Ovary (tissue), 10 donors: ENCODE measurements at places on chromosomes 13 and 19. TPM values are rescaled to one million over a fixed set of nuclear protein-coding genes. Genes with fewer than 3 reads are reported as not detected.

- peaks cover 27% of the 10 kb centered on the region for H3K4me1 ChIP-seq
- H3K27me3 ChIP-seq, result no peaks in the 10 kb centered on the region
- H3K36me3 ChIP-seq, result no peaks in the 10 kb centered on the region
- no peak overlapping the region for H3K4me3 ChIP-seq
- no peak for DNase-seq
- H3K27ac ChIP-seq, result no peak overlapping the region
Observed at GRCh38 chr19:1882786-1883692, 2.3 kb downstream of the ABHD17A start.

DNA sequence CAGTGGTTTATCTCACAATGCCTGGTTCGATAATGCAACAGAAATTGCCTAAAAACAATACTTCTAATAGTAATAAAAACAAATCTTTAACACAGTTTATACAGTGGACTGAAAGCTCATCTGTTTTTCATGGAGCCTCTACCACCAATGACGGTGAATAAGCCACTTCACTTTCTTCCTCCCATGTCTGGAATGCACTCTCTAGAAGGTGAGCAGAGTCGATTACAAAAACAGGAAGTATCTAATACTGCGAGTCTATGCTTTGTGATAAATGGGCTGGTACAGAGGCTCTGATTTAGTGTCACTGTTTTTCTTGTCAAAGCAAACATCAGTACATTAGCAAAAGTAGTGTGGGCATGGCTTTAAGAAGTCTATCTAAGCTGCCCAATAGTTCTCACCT, 1348.6 kb upstream of the SLC10A2 start:
- no peak for DNase-seq
- no peaks in the 10 kb centered on the region for H3K4me1 ChIP-seq
- no peaks in the 10 kb centered on the region for H3K27me3 ChIP-seq
- H3K27ac ChIP-seq, result no peak overlapping the region
- H3K36me3 ChIP-seq, result no peaks in the 10 kb centered on the region
- no peak overlapping the region for H3K4me3 ChIP-seq

TMPRSS9 gene
- total RNA-seq, result 0.07 TPM

GRCh38 chr19:28126135-28126898, 1086.6 kb downstream of the UQCRFS1 start:
- H3K36me3 ChIP-seq, result no peaks in the 10 kb centered on the region
- no peaks in the 10 kb centered on the region for H3K27me3 ChIP-seq
- no peak for DNase-seq

DNA sequence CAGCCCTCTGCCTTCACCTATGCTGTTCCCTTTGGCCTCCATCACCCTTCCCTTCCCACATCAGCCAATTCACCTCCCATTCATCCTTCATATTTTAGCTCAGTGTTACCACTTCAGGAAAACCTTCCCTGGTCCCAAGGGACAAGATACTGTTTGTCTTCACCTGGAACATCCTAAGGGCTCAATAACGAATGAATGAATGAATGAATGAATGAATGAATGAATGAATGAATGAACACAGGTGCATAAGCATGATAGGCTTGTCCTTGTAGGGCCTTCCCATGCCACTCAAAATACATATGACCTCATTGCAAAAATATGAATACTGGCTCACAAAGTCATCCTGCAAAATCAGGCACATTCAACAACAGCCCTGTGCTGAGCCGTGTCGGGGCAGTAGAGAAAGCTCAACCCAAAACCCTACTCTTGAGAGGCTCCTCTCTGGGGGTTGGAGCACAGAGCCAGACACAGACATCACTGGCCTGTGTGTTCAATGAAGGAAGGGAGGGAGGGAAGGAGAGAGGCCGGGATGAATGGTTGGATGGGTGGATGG, 33.7 kb upstream of the TPM4 start:
- no peak for DNase-seq
- H3K4me1 ChIP-seq, result no peaks in the 10 kb centered on the region
- H3K27ac ChIP-seq, result no peak overlapping the region
- no peaks in the 10 kb centered on the region for H3K36me3 ChIP-seq

DNA sequence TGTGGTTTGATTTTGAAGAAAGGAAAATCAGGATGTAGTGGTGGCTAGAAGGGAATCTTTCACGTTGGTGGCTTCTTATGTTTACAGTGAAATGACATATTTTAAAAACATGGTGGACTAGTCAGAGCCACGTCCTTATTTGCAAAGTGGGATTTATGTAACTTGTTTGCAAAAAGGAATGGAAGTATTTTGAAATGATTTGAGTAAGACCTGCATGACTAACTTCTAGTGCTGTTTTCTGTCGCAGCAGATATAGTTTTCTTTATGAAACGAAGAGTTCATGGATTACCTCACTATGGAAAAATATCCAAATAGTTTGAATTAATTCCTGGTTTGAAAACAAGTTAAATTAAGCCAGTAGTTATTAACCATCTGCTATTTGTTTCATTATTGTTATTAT, 476.5 kb downstream of the MYO16 start:
- H3K27me3 ChIP-seq, result no peaks in the 10 kb centered on the region
- no peaks in the 10 kb centered on the region for H3K4me1 ChIP-seq
- no peak overlapping the region for H3K27ac ChIP-seq
- no peak overlapping the region for H3K4me3 ChIP-seq
- DNase-seq, result no peak

GRCh38 chr19:2436926-2437325, 9.5 kb upstream of the TIMM13 start:
- no peak for DNase-seq
- H3K27me3 ChIP-seq, result no peaks in the 10 kb centered on the region
- no peak overlapping the region for H3K4me3 ChIP-seq

RHPN2 gene
- 1.3 TPM for total RNA-seq

DNA sequence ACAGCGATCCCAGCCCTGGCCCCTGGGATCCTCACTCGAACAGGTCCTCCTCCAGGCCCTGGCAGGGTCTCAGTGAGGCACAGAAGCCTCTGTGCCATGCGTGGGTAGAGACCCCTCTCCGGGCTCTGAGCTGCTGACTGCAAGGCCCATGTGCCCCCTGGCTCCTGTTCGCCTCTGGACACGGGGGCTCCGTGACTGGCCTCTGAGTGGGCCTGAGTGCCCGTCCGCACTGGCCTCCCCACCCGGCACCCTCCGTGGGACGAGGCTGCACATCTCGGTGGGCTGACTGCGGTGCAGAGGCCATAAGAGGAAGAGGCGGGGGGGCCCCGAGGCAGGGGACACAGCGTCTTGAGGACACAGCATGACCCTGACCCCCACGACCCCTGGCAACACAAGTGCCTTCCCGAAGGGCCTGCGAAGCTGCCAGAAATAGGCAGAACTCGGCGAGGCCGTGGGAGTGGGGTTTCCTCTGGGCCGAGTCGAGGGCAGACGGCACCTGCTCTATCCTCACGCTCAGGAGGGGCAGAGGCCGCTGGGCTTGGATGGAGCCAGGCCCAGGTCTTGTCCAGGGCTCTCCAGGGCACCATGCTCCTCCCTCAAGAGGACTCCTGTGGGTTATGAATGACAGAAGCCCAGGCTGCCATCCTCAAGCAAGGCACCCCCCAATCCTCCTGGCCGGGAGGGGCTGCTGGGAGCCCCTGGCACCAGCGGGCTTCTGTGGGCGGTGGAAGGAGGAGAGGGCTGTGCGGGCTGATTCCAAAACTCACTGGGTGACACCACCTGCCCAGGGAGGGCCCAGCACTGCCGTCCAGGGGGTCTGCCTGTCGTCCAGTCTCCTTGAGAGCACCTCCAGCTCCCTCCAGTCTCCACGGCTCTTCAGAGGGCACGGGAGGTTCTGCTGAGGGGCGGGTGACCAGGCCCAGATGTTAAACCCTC, 52.6 kb downstream of the RASA3 start:
- H3K36me3 ChIP-seq, result no peaks in the 10 kb centered on the region
